ENCODE measurements at places on chromosomes 5 and 9.

DNA sequence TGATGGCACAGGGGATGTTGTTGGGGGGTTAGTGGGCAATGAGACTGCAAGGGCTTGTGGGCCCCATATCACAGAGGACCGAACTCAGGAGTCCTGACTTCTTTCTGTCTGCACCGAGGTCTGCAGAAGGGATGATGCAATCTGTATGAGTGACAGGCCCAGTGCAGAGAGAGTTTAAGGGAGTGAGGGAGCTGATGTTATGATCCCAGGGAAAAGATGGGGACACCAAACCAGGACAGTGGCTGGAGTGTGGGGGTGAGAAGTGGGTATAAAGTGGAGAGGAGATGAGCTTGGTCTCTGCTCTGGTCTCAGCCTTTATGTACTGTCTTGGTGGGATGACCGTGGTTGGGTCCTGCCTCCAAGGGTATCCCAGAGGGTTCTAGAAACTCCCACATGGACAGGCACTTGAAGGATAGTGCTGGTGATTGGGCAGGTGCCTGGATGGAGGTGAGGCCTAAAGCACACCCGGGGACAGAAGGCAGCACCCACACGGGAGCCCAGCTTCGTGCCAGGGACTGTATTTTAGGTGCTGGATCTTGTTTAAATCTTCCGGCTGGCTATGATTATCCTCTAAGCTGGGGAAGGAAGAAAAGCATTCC lies 21.9 kb downstream of the GSN start:
- peaks cover 41% of the 10 kb centered on the region for H3K4me1 ChIP-seq
- H3K27me3 ChIP-seq = no peaks in the 10 kb centered on the region
- no peak for DNase-seq
- H3K27ac ChIP-seq = peak overlapping the region; percentile 70

DNA sequence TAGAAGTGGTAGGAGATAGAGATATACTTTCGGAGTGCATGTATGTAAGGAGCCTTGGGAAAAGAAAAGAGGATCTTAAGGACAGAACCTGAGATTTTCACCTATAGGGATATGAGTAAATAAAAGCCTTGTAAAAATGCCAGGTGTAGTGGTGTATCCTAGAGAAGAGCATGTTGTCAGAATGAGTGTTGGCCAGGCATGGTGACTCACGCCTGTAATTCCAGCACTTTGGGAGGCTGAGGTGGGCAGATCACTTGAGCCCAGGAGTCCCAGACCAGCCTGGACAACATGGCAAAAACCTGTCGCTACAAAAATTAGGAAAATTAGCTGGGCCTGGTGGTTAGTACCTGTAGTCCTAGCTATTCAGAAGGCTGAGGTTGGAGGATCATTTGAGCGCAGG lies 76.0 kb downstream of the IPO11 start:
- DNase-seq = no peak
- no peak overlapping the region for H3K27ac ChIP-seq
- H3K36me3 ChIP-seq = peaks cover 40% of the 10 kb centered on the region
- H3K4me1 ChIP-seq = no peaks in the 10 kb centered on the region
- no peaks in the 10 kb centered on the region for H3K27me3 ChIP-seq
- no peak overlapping the region for H3K4me3 ChIP-seq

- no peaks in the 10 kb centered on the region for H3K36me3 ChIP-seq
- H3K27ac ChIP-seq = no peak overlapping the region
- H3K4me3 ChIP-seq = no peak overlapping the region
- H3K4me1 ChIP-seq = no peaks in the 10 kb centered on the region
- H3K27me3 ChIP-seq = no peaks in the 10 kb centered on the region
Observed at GRCh38 chr9:81377320-81377719, 312.0 kb downstream of the TLE1 start.

GRCh38 chr5:79774171-79774854 lies 84.7 kb downstream of the CMYA5 start:
- H3K4me1 ChIP-seq = no peaks in the 10 kb centered on the region
- H3K27ac ChIP-seq = peak overlapping the region; percentile 1
- no peaks in the 10 kb centered on the region for H3K27me3 ChIP-seq
- H3K4me3 ChIP-seq = peak overlapping the region; percentile 45
- H3K36me3 ChIP-seq = no peaks in the 10 kb centered on the region

GRCh38 chr5:151741678-151742423 lies 16.6 kb downstream of the ATOX1 start:
- no peak for DNase-seq
- H3K36me3 ChIP-seq = no peaks in the 10 kb centered on the region
- peaks cover 15% of the 10 kb centered on the region for H3K4me1 ChIP-seq
- H3K27me3 ChIP-seq = no peaks in the 10 kb centered on the region

- no peak overlapping the region for H3K27ac ChIP-seq
- H3K4me3 ChIP-seq = no peak overlapping the region
- no peaks in the 10 kb centered on the region for H3K4me1 ChIP-seq
- H3K36me3 ChIP-seq = peaks cover 69% of the 10 kb centered on the region
Observed at GRCh38 chr9:131194762-131195161, 69.4 kb downstream of the NUP214 start.

DNA sequence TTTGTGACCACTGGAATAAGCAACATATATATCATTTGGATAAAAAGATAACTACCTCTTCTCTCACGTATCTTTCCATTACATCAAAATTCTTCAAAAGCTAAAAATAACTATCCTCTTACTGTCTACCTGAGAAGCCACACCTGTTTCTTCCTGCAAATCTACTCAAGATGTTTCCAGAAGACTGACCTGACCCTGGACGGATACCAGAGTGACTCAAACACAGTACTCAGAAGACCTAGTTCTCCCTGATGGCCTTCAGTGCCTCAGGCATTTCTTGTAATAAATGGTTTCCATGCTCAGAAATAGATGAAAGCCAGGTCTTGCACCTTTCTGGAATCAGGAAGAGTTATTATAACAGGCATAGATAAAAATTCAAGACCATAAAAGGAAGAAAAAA lies 245.9 kb upstream of the PIK3R1 start:
- H3K4me3 ChIP-seq = no peak overlapping the region
- no peak overlapping the region for H3K27ac ChIP-seq

GRCh38 chr9:93585259-93585658 lies 8.9 kb downstream of the PHF2 start:
- no peaks in the 10 kb centered on the region for H3K27me3 ChIP-seq
- no peaks in the 10 kb centered on the region for H3K36me3 ChIP-seq
- H3K4me1 ChIP-seq = no peaks in the 10 kb centered on the region
- H3K27ac ChIP-seq = no peak overlapping the region

- no peak overlapping the region for H3K27ac ChIP-seq
- DNase-seq = no peak
- H3K4me1 ChIP-seq = no peaks in the 10 kb centered on the region
- H3K36me3 ChIP-seq = no peaks in the 10 kb centered on the region
Observed at GRCh38 chr9:38106488-38106887, 37.5 kb upstream of the SHB start.

GRCh38 chr9:132560616-132561202 lies 21.7 kb upstream of the BARHL1 start:
- H3K36me3 ChIP-seq = no peaks in the 10 kb centered on the region
- H3K27me3 ChIP-seq = peaks cover 26% of the 10 kb centered on the region
- H3K27ac ChIP-seq = no peak overlapping the region
- H3K4me1 ChIP-seq = no peaks in the 10 kb centered on the region
- no peak for DNase-seq

- no peak overlapping the region for H3K27ac ChIP-seq
- H3K36me3 ChIP-seq = no peaks in the 10 kb centered on the region
- H3K4me3 ChIP-seq = no peak overlapping the region
- H3K27me3 ChIP-seq = no peaks in the 10 kb centered on the region
Observed at GRCh38 chr5:132474881-132475496, 15.6 kb downstream of the IRF1 start.

- H3K27me3 ChIP-seq = no peaks in the 10 kb centered on the region
- peaks cover 15% of the 10 kb centered on the region for H3K4me1 ChIP-seq
- no peaks in the 10 kb centered on the region for H3K36me3 ChIP-seq
- no peak for DNase-seq
- peak overlapping the region; percentile 41 for H3K4me3 ChIP-seq
Observed at GRCh38 chr5:123881759-123882244, 369.8 kb downstream of the CSNK1G3 start.

DNA sequence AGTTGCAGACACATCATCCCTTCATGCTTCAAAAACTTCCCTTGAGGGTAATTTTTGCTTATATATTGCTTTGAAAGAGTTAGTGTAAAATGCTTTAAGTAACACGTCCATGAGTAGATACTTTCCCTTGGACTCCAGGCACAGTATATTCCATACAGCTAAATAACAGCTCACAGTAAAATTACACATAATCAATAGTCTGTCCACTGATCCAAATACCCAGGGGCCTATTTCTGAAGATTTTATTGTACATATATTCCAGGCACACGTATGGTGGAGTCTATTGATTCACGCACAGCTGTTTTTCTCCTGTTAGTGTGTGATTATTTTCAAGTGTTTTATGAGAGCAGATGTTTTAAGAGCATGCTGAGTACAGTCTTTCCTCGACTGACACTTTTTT lies 223.7 kb upstream of the GRAMD2B start:
- no peaks in the 10 kb centered on the region for H3K27me3 ChIP-seq

- H3K27me3 ChIP-seq = no peaks in the 10 kb centered on the region
- DNase-seq = no peak
- H3K27ac ChIP-seq = no peak overlapping the region
- no peak overlapping the region for H3K4me3 ChIP-seq
- H3K36me3 ChIP-seq = no peaks in the 10 kb centered on the region
- H3K4me1 ChIP-seq = no peaks in the 10 kb centered on the region
Observed at GRCh38 chr5:151469386-151469785, 22.0 kb downstream of the SLC36A1 start.

Measured in SJCRH30 (cell line).